ENCODE measurements at places on chromosomes 16 and 17.

- no peak for DNase-seq
Observed at GRCh38 chr17:49832840-49833599, 14.8 kb downstream of the TAC4 start.

DNA sequence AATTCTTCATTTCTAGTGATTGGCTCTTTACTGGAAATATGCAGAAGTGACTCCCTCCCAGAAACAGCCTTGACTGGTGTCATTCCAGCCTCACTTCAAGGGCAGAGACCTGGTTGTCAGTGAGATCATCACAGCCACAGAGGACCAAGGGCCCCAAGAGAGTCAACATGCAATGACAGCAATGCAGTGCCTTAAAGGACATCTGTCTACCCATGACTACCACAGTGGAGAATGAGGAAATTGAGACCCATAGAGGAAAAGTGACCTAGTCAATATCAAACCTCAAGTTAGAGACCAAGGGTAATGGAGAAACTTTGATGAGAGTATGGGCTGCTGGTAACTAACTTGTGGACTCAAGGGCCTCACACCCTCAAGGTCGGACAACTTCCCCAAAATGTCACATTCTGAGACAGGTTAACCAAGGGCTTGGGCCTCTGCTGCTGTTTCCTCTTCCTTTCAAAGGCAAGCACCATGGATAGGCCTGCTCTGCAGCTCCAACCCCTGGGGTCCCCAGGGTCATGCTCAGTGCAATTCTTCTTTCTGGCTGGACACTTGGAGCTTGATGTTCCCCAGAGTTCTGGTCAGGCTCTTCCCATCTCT, 11.3 kb downstream of the NOG start:
- no peak for DNase-seq

DNA sequence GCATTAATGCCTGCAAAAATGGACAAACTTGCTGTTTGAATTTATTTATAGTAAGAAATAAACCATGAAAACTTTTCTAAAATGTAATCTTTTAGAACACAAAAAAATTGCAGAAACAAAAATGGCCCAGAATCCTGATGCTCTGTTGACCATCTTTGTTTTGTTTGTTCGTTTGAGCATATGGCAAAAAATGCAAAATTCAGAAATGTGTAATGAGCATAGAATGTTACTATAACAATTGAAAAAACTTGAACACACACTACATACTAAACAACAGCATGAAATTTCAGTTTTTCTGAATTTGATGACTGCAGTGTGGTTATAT, 1.1 kb upstream of the KPNA2 start:
- DNase-seq: no peak

- peak; percentile 27 for DNase-seq
Observed at GRCh38 chr17:78242024-78242742, 10.8 kb downstream of the TMEM235 start.

DNA sequence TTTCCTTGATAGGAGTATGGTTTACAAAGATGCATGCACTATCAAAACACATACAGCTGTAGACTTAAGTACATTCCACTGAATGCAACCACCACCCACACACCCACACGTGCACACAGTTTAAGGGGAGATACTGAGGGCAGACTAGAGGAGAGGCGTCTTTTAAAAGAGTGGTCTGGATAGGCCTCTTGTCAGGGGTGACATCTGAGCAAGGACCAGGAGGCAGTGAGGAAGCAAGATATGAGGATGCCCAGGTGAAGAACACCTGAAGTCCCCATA, 12.6 kb downstream of the MPHOSPH6 start:
- no peak for DNase-seq

GRCh38 chr17:8289103-8289397, 580 bp downstream of the RANGRF start:
- DNase-seq: no peak

DNA sequence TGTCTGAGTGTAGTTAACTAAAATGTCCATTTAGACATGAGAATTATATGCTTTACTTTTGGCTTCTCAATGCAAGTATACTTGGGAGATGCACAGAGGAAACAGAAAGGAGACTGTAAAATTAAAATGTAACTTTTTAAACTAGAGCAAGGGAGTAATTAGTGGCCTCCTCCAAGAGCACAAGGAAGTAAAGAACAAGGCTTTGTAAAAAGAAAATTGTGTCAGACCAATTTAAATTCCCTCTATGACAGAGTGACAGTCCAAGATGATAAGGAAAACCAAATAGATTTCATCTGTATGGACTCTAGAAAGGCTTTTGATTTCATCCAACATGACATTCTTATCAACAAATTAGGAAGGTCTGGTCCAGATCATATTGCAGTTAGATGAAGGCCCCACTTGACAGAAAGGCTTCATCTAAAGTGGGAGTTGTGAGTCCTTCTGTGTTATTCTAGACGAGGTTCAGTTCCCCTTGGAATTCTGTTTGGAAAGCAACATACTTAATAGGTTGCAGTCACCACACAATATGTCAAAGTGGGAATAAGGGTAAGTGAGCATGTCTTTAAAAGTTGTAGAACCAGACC, 6.5 kb upstream of the CAPNS2 start:
- no peak for DNase-seq

DNA sequence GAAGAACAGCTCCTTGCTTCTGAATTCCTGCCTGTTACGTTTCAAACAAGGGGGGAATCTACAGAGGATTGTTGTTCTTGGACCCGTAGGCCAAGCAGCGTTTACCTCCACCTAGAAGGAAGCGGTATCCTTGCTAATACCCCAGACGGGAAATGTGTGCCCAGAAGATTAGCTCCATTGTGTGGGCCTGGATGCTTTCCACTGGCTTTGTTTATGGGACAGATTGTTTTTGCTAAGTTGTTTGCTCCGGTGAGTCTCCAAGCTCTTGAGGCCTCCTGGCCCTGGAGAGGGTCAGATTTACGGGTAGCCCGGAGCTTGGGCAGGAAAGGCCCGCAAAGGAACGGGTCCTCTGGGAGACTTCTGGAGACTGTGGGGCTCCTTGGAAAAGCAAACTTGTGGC, 28.4 kb upstream of the MRTFB start:
- no peak for DNase-seq

DNA sequence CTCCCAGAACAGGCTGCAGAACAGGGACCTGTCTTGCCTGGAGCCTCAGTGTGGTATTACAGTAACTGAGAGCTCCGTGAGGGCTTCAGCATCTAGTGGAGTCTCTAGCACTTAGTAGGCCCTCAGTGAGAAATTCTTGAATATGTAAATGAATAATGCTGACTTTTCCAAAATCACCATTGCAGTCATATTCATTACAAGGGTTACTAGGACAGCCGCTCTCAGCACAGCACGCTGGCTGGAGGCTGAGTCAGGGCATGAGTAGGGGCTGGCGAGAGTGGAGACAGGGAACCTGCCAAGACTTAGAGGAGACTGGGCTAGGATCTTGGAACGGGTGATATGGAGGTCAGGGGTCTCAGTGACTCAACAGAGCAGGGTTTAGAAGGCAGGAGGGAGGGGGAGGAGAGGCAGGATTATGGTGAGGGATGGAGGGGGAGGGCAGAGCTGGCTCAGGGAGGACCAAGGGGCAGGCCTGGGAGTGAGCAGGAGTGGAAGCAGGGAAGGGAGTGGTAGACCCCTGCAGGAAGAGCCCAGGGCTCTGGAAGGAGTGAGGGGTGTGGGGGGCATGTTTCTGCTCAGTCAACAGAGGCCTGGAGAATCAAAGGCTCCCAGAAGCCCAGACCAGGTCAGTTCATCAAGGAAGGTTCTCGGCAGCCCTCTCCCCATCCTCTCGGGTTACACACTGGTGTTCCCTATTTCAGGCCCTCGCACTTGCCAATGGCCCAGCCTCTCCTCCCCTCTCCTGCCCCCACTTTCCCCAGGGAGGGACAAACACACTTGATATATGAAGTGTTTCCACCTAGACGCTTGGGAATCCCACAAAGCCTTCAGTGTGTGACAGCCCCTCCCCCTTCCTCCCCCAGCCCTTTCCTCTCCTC, 42.3 kb downstream of the FZD2 start:
- no peak for DNase-seq

DNA sequence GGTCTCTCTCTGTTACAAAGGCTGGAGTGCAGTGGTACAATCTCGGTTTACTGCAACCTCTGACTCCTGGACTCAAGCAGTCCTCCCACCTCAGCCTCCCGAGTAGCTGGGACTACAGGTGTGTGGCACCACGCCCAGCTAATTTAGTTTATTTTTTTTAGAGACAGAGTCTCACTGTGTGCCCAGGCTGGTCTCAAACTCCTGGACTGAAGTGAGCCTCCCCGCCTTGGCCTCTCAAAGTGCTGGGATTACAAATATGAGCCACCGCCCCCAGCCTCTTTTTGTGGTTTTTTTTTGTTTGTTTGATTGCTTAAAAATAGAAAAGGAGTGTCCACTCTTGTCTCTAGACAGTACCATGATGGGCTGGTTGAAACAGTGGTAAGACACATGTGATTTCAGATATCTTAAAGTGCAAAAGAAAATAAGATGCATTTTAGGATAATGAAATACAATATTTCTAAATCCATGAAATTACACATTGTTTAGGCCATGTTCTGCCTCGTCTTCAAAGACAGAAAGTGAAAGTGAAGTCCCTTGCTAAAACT, 27.4 kb downstream of the KIAA0513 start:
- DNase-seq: no peak

- DNase-seq: peak; percentile 56
Observed at GRCh38 chr17:74742153-74742515, 5.1 kb downstream of the RAB37 start.

- no peak for DNase-seq
Observed at GRCh38 chr17:74768763-74769114, 7.4 kb downstream of the NAT9 start.

DNA sequence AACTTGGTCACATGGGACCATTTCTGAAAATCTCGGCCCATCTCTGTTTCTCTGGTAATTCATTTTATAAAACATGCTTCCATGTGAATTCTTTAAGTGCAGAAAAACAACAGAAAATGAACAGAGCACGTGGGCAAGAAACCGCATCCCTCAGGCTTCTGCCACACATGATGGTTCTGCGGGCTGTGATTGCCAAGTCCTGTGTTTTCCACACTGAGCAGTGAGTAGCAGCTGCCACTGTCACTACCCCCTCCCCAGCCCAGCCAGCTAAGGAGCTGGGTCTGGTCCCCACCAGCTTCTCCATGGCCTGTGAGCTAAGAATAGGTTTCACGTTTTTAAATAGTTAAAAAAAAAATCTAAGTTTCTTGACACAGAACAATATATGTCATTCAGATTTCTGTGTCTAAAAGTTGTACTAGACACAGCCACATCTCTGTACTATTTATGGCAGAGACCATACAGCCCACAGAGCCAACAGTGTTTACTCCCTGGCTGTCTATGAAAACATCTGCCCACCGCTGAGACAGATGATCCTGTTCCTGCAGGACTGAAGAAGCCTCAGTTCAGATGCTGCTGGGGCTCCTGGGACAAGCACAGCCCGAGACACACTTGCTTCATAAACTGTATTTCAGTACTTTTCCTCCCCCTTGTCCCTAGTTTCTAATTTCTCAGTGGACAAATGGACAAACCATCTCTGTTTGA, 41.5 kb downstream of the USP22 start:
- peak; percentile 11 for DNase-seq

- peak; percentile 44 for DNase-seq
Observed at GRCh38 chr17:17682737-17683680, 1.8 kb downstream of the RAI1 start.

DNA sequence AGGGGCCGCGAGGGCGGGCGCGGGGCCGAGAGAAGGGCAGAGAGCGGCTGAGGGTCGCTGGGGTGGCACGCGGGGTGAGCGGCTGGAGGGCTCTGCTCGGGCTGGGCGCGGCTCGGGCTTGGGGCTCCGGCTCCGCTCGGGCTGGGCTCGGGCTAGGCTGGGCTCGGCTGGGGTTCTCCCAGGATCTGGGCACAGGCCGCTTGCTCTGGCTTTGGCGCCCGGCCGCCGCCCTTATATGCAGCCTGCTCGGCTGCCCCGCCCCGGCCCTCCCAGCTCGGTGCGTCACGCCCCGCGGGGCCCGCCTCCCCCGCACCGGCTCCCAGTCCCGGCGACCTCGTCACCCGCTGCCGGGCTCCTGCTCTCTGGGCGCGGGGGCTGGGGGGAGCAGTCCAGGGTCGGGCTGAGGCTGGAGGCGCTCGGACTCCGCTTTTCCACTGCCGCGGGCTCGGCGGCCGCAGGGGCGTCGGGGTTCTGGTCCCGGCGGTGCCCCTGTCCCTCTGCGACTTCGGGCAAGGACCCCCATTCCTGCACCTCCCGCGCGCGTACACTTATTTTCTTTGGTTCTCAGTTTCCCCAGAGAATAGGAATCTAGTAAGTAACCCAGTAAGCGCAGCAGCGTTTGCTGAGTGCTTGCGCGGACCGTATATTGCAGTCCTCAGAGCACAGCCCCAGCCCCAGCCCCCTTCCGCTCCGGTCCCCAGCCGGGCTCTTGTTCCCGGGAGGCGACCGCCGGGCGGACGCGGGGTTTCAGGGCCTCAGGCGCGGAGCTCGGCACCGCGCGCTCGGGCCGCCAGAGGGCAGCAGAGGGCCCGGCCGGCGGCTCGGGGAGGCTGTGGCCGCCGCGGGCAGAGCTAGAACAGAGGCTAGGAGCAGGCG, at the start of gene RASD1:
Gene RASD1 (minus strand): TSS at position 207 of the 876 bp plus-strand sequence. CDS start 214 bp downstream, outside the sequence.
- peak; percentile 79 for DNase-seq

DNA sequence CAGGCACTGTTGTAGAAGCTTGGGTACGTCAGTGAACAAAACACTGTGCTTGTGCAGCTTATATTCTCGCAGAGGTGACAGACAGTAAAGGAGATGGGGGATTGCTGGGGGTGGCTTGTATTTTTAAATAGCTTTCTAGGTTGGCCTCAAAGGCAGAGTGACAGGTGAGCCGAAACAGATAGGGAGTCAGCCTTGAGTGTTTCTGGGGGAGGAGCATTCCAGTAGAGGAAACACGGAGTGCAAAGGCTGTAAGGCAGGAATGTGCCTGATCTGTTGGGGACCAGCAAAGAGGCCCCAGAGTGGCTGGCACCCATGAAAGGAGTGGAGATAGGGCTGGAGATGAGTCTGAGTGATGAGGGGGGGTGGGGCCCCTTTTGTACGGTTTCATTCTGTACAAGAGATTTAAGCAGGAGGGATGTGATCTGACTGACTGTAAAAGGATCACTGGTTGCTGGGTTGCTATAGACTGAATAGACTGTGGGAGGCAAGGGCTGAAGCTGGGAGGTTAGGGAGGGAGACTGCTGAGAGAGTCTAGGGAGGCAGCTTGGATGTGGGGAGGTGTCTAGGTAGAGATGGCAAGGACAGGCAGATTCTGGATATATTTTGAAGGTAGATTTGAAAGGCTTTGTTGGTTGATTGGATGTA, 15.2 kb downstream of the NUP93 start:
- no peak for DNase-seq

Measured in CD4-positive, alpha-beta T cell treated with Interleukin-2 at 100 ng/mL for 4 hours (primary cell).